Stimulated activated CD8-positive, alpha-beta memory T cell treated with anti-CD3 and anti-CD28 coated beads, Interleukin-2, amount 100 ng/mL, for 48 hours (primary cell): ENCODE measurements at places on chromosomes 11 and 22.

- DNase-seq: no peak
Observed at GRCh38 chr22:19174106-19175025, 4.2 kb downstream of the SLC25A1 start.

- no peak for DNase-seq
Observed at GRCh38 chr11:74870485-74870884, 78.4 kb downstream of the XRRA1 start.

DNA sequence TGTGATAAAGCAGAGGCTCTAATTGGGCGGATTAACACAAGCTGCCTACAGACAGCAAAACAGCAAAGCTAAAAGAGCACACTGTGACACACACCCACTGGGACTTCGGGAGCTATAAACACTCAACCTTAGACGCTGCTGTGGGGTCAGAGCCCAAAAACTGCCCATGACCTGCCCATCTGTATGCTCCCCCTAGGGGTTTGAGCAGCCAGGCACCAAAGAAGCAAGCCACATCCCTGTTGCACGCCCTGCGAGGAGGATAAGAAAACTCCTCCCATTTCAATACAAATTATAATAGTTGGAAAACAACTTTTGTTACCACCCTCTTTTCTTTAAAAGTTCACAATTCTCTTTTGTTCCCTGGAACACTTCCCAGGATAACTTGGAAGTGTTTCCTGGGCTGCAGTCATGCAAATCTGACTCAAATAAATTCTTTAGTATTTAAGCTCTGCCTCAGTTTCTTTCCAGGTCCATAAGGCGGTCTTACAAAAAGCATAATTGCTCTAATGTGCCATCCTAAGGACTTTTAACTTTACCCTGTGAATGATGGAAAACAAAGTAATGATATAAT is 86.4 kb downstream of the DLG2 start:
- DNase-seq: no peak

DNA sequence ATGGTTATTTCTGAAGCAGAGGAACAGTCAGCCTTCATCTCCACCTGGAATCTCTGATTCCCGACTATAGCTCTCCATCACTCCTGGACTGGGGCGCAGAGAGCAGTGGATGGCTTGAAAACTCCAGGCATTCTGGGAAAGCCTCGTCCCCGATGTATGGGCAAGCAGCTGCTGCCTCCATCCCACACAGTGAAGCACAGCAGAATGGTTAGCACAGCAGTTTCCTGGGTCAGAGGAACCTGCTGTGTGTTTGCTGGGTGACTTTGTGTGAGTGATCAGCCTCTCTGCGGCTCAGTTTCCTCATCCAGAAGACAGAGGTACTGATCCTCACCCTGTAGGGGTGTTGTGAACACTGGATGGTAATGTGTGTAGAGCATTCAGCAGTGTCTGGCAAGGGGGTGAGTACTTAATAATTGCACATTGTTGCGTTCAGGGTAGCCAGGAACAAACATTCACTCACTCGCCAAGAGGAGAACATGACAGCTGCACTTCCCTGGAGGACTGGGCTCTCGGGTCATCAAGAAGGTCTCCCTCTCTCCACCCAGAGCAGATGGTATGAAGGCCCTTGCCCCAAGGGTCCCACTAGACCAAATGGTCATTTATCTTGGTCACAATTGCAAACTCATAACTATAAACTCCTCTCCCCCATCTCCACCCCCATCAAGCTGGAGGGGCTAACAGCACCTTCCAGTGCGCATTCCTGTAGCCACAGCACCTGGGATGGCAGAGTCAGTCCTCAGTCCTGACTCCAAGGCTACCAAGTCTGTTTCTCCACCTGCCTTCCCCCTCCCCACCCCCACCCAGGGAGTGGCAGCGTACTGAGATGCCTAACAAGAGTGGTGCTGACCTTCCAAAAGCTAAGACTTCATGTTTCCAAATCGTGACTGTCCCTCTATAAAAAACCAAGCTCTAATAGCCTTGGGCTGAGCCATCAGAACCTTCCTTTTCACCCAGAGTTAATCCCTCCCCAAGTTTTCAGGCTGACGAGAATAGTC is 1.5 kb upstream of the CHST1 start:
- no peak for DNase-seq

DNA sequence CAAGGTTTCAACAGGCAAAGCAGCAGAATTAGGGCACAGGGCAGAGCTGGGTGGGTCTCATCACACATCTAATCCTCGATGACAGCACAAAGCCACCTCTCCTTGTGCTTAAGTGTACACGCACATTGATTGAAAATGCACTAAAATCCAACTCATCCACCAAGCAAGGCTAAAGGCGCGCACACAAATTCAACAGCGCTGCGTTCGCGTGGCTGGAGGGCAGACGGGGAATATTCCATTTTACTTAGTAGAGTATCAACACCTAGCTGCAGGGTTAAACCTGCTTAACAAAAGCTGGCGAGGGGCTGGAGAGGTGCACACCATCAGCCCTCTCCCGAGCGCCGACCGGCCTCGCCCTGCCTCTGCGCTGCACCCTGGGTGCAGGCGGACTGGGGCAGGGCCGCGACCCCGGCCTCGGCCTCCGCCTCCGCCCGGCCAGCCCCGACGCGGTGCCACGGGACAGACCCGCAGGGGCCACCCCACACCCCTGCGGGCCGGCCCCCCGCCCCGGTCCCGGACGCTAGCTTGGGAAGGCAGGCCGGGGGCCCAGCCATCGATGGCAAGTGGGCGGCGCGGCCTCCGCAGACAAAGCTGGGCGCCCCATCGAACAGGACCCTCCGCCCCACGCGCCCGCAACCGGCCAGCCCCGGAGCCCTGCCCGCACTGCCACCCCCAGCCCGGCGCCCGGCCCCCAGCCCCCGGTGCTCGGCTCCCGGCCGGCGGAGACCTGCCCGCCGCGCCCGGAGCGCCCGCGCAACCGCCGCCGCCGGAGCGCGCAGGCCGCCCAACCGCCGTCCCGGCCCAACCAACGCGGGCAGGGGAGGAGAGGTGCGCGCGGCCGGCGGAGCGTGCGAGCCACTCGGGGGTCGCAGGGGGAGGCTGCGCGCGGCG is 929 bp downstream of the PRDM10 start:
- DNase-seq: peak; percentile 17

- no peak for DNase-seq
Observed at GRCh38 chr22:19687561-19688300, 26.6 kb upstream of the SEPTIN5 start.

DNA sequence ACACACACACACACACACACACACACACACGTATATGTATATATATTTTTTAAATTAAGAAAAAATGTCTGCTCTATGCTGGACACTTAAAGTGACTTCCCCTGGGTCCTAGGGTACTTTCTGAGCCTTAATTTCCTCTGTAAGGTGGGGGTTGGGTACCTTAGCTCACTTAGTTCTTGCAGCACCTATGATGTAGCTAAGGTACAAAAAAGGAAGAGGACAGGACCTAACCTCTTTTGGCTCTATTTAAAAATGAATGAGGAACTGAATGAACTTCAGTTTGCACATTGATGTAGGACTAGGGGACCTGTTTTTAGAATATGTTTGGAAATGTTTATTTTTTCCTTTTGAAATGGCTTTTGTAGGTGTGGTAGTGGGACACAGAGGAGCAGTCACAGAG is 11.1 kb downstream of the SREBF2 start:
- no peak for DNase-seq

DNA sequence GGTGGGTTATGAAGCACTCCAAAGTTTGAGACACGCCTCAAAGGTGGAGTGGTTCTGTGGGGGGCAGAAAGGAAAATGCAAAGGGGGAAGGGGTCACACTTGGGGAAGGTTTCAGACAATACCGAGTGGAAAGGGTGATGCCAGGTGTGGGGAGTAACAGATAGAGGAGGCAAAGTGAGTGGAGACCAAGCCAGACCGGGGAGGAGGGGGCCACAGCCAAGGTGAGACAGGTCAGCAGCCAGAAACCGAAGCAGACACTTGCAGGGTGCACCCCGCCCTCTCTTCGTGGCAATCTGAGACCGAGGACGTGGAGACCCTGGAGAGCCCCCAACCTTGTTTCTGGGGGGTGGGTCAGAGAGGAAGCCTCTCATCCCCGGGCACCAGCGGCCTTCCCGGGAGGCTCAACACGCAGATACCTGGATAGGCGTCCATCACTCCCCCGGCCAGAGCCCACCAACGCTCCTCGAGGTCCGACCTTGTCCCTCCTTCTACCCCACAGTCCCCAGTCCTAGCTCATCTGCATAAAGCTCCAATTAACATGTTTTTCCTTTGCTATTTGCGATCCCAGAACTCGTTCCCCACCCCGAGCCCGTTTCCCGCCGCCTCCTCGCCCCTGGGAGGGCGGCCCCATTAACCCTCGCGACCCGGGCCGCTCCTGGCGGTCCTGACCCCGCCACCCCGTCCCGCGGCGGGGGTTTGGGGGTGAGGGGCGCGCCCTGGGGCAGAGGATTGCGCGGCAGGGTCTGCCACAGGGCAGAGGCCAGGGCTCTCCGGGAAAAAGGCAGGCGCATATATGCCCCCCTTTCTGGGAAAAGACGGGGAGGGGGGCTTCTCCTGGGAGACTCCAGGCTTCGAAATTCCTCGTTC is 21.8 kb downstream of the RTN4RL2 start:
- no peak for DNase-seq

DNA sequence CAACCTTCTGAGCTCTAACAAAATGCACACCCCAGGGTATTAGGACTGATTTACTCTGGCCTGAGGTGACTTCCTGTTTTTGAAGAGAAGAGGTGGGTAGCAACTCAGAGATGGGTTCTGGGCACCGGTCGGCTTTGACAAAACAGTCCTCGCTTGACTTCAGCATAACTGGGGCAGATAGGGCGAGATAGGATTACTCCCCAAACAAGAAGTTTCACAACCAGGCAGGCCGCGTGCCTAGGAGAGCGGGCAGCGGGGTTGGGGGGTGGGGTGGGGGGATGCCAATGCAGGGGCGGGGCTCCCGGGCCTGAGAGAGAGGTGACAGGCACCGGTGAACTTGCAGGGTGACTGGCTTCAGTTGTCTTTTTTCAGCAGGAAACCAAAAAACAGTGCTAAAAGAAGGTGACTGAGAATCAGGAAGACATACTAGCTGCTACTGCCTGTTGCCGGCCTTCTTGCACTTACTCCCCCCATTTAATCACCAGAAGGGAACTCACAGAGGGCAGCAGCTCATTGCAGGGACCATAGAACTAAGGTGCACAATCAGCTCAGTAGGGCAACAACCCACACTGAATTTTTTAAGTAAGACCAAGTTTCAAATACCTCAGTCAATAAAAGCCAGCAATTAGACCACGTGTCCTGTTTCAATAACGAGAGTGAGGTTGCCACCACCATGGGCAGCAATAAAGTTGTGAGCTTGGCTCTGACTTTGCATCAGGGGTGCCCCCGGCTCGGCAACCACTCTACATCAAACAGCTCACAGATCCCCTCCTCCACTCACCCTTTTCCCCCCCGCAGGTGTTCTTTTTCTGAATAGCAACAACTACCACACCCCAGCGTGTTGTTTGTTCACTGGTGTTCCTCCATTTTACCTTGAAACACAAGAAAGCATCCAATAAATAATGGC is 37.2 kb upstream of the ETS1 start:
- peak; percentile 36 for DNase-seq

DNA sequence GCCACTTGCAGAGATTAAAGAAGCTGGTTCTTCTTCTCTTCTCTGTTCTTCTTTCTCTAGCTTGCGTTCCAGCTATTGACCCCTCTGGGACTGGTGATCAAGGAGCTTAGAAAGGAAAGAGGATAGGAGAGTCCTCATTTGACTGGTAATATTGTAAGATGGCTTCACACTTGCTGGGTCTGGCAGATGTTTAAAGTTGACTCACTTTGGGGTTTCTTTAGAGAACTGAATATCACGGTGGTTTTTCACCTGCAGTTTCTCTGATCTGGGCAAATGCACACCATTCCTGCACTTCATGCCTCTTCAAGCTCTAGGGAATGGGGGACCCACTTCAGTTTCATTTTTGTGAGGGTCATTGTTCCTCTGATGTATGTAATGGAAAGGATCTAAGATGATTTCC is 41.8 kb upstream of the DEUP1 start:
- DNase-seq: no peak

GRCh38 chr11:66044757-66045156 is 4.2 kb downstream of the GAL3ST3 start:
- no peak for DNase-seq

DNA sequence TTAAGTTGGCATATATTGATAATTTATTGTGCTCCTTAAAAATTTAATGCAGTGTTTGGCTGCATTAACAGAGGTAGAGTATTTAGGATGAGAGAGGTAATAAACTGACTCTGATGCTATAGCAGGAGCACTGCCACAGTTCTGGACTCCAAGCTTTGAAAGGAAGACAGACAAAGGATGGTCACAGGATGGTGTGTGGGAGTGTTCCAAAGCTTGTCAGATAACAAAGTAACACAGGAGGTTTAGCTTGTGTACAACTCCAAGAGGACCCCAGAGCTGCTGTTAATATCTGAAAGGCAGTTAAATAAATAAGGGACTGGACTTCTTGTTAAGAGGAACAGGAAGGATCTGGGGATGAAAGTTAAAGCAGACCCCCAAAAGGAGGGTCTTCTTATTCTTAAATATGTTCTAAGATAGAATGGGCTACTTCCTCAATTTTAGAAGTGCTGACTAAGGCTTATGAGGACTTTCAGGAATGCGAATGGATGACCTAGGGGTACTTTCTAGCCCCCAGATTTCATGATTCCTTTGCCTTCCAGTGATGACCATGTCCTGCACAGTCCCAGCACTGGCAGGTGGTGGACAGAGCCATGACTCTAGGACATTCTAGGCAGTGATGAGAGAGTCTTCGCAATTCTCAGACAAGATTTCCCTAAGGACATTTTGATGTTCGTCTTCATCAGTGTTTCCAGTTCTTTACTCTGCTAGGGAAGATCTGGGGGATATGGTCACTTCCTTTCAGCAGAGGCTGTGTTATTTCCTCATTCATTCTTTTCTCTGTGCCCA is 149.1 kb upstream of the RASSF10 start:
- no peak for DNase-seq

DNA sequence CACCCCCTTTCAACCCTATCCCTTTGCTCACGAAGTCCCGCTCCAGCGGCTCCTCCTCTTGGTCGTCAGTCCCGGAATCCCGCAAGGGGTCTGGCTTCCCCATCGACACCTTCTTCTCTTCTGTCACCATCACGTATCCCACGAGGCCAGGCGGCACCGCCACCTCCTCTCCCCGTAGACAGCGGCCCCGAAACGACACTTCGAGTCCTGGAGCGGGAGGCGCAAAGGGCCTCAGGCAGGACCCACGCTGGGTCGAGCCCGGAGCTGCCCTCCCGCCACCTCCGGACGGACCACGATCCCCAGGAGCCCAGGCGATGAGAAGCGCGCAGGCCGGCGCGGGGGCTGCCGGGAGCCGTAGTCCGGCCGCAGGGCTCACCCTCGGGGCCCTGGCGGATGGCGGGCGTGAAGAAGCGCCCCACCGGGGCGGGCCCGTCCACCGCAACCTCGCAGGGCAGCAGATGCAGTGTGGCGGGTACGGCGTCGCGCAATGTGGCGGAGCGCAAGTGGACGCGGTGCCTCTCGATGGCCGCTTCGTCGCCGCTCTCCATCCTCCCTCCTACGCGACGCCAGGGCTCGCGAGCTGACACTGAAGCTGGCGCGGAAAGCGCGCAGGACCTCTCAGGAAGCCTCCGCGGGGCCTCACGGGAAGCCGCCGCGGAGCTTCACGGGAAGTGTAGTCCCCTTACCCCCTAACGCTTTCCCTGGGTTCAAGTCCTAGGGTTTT is at the start of gene RNASEH2C:
TSS of gene RNASEH2C (minus strand) at position 588 of the 724 bp plus-strand sequence. CDS start at position 548, 40 bp downstream.
- DNase-seq: peak; percentile 75

- DNase-seq: no peak
Observed at GRCh38 chr11:79336797-79337517, 103.9 kb downstream of the TENM4 start.
